Stimulated activated CD8-positive, alpha-beta memory T cell treated with anti-CD3 and anti-CD28 coated beads, Interleukin-15, amount 100 ng/mL, for 24 hours (primary cell): ENCODE measurements at places on chromosomes 16 and 17.

- DNase-seq, result no peak
These were observed 39.7 kb downstream of the CUEDC1 start for GRCh38 chr17:57915544-57915943.

- no peak for DNase-seq
These were observed 616 bp downstream of the PTX4 start for GRCh38 chr16:1488054-1488601.

DNA sequence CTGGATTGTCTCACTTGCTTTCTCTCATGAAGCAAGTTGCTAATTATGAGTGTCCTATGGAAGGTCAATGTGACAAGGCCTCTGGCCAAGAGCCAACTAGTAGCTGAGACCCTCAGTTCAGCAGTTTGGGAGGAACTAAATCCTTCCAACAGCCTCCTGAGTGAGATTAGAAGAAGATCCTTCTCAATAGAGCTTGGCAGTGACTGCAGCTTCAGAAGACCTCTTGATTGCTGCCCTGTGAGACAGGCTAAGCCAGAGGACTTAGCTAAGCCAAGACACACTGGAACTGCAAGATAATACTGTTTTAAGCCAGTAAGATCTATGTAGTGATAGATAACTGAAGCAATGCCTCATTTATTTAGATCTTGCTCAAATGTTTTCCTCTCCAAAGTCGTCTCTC is 34.3 kb downstream of the PCTP start:
- DNase-seq, result no peak

DNA sequence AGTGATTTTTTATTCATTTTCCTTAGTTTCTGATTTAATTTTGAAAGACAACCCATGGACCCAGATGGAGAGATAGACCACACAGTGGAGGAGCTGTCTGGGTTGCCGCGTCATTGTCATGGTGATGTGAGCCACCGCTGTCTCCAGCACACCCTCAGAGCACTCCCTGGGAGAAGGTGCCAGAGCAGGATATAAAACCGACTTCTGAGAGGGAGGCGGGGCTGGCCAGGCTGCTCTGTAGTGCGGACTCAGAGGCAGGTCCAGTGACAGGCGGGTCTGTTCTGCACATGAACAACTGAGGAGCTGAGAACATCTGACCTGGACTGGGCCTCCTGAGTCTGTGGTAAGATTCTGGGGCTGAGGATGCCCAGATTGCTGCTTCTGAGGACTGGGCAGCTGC is 216.3 kb upstream of the NLRP1 start:
- DNase-seq, result no peak

DNA sequence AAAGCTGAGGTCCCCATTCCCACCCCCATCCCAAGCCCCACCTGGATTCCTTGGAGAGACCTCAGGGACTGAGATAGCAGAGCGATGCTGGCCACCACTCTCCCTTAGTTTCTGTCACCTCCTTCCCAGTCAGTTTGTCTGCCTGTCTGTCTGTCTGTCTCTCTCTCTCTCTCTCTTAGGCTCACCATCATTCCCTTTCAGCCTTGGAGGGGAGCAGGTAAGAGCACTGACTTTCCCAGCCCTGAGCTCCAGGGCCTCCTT is 5.9 kb downstream of the CD300LB start:
- DNase-seq, result no peak

DNA sequence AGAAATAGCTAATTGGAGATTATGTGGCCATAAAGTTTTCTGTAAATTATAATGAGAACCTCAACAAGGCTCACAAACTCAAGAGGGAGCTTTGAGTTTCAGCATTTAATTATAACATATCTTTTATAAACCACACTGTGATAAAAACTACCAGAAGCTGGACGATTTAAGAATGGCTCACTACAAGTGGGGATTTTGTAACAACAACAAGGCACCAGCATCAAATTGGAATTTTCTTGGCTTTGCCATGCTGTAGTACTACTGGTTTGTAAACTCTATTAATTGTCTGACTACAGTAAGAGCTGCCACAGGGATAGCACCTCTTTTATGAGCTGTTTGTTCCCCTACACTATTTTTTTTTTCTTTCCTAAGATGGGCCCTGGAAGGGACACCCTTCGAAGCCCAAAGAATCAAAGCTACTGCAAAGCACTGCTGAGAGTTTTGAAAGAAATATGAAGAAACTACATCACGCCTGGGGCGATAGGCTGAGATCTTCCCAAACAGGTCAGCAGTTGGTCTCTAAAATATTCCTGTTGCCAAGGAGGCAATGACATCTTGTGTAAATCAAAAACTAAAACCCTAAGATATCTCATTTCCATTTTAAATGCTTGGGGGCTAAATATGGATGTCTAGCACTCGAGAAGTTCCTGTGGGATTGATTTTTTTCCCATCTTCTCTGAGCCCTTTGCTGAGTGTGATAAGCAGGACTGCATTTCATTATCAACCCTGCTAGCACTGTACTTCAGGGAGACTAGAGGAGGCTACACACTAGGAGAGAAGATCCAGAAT is 40.9 kb downstream of the SKAP1 start:
- no peak for DNase-seq
